Substantia nigra (tissue), 51 donors: ENCODE measurements at places on chromosomes 7 and 10.

GRCh38 chr10:22823109-22823508, 104.7 kb upstream of the ARMC3 start:
- DNase-seq: no peak

DNA sequence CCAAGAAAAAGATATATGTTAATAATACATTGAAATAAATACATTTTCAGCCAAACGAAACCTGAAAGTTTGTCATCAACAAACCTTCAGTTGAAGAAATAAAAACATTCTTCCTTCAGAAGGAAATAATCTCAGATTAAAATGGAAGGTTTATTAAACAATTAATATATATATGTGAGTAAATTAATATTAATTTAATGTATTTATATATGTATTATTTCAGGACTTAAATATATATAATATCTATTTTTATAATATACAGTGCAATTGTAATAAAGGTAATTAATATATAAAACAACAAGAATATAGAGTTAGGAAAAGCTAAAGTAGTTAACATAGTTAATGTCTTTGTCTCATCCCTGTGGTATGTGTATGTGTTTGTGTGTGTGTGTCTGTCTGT, 102.2 kb upstream of the CDC14C start:
- DNase-seq: no peak

GRCh38 chr7:151249034-151249731, 689 bp upstream of the SMARCD3 start:
- peak; percentile 49 for DNase-seq

GRCh38 chr7:43077285-43077684, 35.2 kb upstream of the HECW1 start:
- DNase-seq: no peak

DNA sequence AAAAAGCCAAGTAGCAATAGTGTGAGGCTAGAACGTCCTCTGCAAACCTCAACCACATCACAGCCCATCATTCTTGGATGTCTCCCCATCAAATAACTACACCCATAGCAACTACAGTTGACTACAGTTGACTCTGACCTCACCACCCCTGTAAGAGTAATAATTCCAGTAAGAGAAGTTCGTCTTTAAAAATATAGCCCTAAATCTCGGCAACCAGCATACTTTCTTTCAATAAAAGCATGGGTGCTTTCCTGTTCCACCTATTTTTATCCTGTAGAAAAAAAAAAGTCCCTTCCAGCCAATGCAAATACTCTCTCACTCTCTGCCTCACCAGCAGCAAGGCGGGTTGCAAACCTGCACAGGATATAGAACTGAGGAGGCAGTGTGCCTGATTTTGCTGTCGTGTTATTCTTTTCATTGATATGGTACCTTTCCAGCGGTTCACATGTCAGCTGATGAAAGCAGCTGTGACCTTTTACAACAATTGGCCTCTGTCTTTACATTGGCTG, 187.5 kb upstream of the NFE2L3 start:
- no peak for DNase-seq

DNA sequence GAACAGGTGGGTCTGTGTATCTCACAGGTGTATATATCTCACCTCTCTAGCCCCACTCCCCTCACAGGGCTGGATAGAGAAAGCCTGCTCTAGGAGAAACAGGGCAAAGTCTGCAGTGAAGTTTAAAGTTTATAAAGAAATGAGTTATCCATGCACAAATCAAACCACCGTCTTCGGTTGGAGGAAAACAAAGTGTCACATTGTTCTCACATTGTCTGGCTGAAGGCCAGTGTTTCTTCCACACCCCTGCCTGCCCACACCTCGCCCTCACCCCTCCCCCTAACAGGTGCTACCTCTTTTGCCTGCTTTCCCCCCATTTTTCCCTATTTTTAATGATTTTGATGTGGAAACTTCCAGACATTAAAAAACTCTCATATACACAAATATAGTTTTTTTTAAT, 25.8 kb downstream of the AQP1 start:
- no peak for DNase-seq

DNA sequence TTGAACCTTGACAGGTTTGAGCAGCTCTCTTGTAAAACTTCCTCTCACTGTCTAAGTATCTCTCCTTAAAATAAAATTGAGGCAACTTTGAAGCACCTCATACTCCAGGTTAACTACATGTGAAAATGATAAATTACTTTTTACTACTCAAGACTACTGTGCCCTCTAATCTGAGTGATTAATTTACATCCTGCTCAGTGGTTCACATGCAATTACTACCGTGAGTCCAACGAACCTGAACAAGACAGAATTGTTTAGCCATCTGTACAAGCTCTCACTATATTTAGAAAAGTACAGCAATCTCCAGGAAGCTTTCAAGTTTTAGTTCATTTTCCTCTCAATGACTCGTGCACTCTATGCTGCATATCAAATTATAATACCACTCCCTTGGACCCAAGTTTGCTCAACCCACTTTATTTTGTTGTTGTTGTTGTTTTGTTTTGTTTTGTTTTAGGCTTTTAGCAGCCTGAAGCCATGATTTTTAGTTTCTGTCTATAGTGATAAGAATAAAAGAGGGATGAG, 21.2 kb downstream of the PDE1C start:
- no peak for DNase-seq

DNA sequence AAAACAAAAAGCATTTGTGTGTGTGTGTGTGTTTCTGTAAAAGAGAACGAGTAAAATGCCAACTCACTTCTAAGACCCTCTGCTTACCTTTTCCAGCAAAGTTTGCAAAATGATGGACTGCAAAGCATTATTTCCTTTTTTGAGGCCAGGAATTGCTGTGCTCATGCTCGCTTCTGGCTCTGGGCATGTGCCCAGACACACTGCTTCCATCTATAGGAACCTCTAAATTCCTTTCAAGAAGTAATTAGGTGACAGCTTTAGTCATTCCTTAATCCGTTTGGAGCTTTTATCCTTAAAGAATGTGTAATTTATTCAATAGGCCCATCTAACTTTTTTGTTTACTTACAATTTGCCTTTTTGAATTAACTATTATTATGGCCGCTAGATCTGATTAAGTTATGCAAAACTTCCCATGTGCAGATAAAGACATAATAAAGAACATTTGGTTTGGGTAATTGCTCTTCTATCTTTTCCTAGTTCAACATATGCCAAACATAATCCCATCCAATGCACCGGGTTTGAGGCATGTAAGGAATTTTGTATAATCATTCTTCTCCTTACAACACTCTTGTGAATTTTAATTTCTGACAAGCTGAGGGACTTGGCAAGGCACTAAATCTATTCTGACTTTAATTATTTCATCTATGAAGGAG, 34.7 kb downstream of the A1CF start:
- no peak for DNase-seq

- DNase-seq: no peak
These were observed 224.3 kb downstream of the SFMBT2 start for GRCh38 chr10:7186387-7187018.
